GM04503 (cell line): ENCODE measurements at places on chromosomes 6 and 20.

DNA sequence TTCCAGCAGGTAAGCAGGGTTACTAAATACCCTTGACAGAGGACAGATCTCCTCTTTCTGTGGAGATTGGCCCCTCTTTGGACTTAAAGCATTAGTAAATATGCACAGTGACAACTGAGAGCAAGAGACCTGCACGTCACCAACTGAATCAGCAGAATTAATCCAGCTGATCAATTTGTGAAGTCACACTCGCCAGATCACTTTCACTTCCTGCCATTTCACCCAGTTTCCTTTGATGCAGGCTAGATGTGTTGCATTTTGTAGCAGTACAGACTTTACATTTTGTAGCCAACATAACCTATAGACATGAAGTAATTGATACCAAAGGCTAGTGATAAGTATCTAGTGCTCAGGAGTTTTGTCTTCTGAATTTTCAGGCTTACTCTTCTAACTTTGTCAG lies 11.9 kb downstream of the SYNE1 start:
- no peak for DNase-seq

DNA sequence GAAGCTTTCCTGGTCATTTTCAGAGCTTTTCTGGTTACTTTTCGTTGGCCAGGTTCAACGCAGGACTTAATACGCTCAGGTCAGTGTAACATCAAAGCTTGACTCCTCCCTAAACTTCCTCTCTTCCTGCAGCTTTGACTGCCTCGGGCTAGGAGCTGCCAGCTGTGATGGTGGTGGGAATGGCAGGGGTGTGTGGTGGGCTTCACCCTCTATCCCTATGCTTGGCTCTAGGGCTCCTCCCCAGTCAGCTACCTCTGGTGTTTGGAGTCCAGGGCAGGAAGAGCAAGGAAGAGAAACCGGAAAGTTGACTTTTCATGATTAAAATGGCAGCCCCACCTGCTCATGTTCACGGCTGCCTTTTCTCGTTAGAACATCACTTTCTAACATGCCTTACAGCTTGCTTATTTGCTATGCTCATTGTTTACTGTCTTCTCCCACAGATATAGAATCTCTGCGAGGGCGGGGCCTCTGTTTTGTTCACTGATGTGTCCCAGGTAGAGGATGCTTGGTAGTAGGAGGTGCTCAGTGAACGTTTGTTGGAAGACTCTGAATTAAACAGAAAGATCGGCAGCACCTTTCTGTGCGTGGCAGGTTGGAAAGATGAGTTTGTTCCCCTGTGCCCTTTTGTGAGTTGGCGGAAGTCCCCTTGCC lies 16.1 kb upstream of the PPP1R14C start:
- DNase-seq: no peak

DNA sequence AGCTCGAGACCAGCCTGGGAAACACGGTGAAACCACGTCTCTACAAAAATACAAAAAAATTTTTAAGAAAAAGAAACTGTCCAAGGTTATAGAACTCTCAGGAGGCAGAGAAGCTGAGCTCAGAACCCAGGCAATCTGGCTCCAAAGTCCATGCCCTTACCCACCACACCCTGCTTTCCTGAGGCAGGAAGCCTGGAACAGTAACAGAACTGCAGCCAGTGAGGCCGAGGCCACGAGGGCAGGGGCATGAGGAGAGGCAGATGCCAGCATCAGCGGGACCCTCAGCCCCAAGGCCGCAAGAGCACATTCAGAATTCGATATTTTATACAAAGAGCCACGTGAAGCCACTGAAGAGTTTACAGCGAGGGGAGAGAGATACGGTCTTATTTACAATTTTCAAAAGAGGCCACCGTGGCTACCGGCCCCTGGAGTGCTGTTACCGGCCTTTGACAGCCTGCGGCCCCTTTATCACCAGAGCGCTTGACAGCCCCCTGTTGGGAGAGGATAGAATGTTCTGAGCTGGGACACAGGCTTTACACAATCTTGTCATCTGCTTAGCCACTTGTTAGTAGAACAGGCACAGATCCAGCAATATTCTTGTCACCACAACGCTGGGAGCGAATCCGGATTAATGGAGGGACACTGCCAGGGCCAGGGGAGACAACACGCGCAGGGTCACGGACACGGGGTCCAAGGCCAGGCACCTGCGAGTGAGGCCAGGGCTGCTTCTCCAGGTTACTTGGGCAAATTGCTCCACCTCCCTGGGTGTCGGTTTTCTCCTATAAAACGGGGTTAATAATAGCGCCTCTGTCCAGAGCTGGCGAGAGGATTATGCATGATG lies 5.6 kb downstream of the SPATA2 start:
- no peak for DNase-seq

- no peak for DNase-seq
Observed at GRCh38 chr6:38476141-38476540, 163.6 kb downstream of the BTBD9 start.

- no peak for DNase-seq
Observed at GRCh38 chr6:75209184-75209723, 3.4 kb upstream of the COL12A1 start.

DNA sequence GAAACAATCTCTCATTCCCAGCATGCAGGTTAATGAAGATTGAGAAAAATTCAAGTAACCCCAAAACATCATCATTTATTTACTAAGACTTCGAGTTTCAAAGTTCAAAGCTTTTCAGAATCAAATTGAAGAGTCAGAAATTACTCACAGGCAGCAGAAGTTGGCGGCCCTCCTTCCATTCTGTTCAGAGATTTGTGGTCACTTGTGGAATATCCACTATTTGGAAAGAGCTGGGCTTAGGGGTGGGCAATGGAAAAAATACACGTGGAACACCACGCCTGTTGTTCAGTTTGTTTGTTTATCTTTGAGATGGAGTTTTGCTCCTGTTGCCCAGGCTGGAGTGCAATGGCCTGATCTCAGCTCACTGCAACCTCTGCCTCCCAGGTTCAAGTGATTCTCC lies 108.6 kb upstream of the NAA20 start:
- DNase-seq: no peak

- no peak for DNase-seq
Observed at GRCh38 chr6:100230115-100230952, 234.4 kb downstream of the SIM1 start.

- no peak for DNase-seq
Observed at GRCh38 chr20:5737966-5738365, 12.2 kb upstream of the SHLD1 start.

DNA sequence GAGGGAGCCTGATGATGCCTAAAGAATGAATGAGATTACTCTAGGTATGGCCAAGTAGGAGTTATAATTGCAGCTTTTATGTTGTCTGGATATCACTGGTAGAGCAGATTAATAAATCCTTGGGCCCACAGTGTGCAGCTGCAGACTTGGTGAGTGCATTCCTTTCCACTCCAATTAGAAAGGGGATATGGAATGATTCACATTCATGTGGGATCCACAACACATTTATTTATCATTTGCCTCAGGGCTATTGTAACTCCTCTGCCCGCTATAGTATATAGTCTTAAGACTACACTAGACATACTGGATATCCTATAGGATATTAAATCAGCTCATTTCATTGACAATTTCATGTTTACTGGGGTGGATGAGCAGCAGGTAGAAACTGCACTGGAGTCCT lies 11.6 kb upstream of the HLA-G start:
- no peak for DNase-seq

DNA sequence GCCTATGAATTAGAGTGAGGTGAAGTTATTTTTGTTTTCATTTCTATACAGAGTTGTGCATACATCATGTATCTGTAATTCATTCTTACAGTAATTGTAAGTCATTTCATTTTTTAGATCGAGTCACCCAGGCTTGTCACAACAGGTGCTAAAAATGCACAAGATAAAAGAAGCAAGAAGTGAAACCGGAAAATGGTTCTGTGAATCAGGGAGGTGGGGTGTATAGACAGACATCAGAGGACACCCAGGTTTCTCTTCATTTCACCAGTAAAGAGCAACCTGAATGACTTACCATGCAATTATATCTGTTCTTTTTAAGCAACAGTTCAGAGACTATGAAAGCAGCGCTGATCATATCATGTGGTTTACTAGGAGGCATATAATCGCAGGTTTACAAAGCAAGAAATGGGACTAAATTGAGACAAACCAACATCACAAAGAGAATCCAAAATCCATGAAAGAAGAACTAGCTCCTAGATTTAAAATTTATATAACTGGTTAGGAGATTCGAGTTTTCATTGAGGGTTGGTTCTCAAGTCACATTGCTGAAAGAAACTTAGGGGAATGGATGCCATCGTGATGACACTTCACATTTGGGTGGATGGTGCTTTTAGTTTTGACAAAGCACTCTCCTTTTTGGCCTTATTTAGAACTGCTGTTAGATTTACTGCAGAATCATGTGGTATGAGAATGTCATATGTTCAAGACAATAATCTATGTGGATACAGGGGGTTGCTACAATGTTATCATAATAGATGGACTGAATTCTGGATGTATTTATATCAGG lies 27.9 kb upstream of the TBC1D7 start:
- no peak for DNase-seq

DNA sequence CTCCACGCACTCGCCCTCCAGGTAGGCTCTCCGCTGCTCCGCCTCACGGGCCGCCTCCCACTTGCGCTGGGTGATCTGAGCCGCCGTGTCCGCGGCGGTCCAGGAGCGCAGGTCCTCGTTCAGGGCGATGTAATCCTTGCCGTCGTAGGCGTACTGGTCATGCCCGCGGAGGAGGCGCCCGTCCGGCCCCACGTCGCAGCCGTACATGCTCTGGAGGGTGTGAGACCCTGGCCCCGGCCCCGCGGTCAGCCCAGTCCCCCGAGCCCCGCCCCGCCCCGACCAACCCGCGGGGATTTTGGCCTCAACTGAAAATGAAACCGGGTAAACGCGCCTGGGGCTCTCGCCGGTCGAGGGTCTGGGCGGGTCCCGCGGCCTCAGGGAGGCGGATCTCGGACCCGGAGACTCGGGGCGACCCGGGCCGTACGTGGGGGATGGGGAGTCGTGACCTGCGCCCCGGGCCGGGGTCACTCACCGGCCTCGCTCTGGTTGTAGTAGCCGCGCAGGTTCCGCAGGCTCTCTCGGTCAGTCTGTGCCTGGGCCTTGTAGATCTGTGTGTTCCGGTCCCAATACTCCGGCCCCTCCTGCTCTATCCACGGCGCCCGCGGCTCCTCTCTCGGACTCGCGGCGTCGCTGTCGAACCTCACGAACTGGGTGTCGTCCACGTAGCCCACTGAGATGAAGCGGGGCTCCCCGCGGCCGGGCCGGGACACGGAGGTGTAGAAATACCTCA lies 598 bp downstream of the HLA-B start:
- DNase-seq: no peak

DNA sequence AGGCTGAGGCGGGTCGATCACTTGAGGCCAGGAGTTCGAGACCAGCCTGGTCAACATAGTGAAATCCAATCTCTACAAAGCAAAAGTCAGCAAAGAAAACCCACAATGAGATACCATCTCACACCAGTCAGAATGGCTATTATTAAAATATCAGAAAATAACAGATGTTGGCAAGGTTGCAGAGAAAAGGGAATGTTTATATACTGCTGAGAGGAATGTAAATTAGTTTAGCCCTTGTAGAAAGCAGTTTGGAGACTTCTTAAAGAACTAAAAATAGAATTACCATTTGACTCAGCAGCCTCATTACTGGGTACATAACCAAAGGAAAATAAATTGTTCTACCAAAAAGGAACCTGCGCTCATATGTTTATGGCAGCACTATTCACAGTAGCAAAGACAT lies 16.7 kb upstream of the GCM1 start:
- peak; percentile 35 for DNase-seq

- DNase-seq: peak; percentile 3
Observed at GRCh38 chr6:116685437-116685993, 4.5 kb downstream of the KPNA5 start.

GRCh38 chr6:4806337-4806725 lies 30.1 kb downstream of the CDYL start:
- DNase-seq: no peak

GRCh38 chr6:18327626-18328025 lies 59.5 kb upstream of the RNF144B start:
- no peak for DNase-seq

GRCh38 chr6:45595010-45595851 lies 217.5 kb upstream of the SUPT3H start:
- no peak for DNase-seq

DNA sequence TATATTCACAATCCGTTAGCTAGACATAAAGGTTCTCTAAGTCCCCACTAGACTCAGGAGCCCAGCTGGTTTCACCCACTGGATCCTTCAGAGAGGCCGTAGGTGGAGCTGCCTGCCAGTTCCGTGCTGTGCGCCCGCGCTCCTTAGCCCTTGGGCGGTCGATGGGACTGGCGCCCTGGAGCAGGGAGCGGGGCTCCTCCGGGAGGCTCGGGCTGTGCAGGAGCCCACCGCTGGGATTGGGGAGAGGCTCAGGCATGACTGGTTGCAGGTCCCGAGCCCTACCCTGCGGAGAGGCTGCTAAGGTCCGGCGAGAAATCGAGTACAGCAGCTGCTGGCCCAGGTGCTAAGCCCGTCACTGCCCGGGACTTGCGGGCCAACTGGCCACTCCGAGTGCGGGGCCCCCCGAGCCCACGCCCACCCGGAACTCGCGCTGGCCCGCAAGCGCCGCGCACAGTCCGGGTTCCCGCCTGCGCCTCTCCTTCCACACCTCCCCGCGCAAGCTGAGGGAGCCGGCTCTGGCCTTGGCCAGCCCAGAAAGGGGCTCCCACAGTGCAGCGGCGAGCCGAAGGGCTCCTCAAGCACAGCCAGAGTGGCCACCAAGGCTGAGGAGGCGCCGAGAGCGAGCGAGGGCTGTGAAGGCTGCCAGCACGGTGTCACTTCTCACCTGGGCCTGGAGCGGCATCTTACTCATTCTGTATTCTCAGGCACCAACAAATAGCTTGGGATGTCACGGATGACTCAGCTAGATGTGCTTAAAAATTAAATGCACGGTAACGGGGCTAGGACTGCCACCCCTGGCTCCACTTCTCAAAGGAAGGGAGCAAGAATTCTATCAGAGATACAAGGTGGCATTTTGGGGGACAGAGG lies 44.1 kb downstream of the IRF4 start:
- DNase-seq: no peak

DNA sequence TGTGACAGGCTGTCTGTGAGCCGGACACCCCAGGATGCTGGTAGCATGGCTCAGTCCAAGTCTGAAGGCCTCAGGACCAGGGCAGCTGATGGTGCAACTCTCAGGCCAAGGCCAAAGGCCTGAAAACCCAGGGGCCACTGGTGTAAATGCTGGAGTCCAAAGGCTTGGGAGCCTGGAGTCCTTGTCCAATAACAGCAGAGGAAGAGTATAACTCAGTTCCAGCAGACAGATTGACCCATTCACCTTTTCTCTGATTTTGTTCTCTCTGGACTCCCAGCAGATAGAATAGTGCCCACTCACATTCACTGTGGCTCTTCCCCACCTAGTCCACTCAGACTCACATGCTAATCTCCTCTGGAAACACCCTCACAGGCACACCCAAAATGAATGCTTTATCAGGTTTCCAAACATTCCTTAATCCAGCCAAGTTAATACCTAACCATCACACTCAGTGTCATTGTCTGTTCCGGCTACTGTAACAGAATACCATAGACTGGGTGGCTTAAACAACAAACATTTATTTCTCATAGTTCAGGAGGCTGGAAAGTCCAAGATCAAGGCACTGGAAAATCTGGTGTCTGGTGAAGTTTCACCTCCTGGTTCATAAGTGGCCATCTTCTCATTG lies 5.0 kb upstream of the TRAF3IP2 start:
- DNase-seq: no peak
